Tibial nerve (tissue), 4 donors: ENCODE measurements at places on chromosomes 2 and 18. TPM values are rescaled to one million over a fixed set of nuclear protein-coding genes. Genes with fewer than 3 reads are reported as not detected.

DNA sequence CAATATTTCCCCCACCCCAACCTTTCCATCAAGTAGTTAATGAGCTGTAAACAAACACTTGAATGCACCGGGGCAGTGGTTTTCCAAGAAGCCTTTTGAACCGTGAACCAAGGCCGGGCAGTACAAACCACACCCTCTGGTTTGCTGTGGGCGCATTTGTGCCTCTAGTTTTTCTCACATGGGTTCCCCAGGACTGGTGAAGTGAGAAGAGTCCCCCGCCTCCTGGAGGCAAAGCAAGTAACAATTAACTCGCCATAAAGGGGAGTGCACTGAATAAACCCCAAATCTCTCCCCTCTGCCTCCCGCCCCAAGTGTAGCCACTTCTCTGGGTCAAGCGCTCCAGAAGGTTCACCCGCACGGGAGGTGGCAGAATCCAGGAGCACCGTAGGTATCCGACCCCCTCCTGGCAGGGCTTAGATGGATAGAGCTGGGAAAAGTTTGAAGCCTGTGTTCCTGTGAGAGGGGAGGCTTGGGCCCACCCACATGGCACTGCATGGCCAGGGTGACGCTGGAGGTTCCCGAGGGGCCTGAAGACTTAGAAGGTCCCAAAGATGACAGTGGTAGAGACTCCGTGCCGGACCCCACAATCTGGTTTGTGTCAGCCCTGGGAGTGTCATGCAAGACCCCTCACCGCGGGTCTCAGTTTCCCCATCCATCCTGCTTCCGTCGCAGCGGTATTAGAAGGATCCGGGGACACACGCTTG is 182.2 kb downstream of the SMAD2 start:
- DNase-seq = no peak

- no peak for DNase-seq
These were observed 295.0 kb upstream of the SPRED2 start for GRCh38 chr2:65727381-65727780.

DNA sequence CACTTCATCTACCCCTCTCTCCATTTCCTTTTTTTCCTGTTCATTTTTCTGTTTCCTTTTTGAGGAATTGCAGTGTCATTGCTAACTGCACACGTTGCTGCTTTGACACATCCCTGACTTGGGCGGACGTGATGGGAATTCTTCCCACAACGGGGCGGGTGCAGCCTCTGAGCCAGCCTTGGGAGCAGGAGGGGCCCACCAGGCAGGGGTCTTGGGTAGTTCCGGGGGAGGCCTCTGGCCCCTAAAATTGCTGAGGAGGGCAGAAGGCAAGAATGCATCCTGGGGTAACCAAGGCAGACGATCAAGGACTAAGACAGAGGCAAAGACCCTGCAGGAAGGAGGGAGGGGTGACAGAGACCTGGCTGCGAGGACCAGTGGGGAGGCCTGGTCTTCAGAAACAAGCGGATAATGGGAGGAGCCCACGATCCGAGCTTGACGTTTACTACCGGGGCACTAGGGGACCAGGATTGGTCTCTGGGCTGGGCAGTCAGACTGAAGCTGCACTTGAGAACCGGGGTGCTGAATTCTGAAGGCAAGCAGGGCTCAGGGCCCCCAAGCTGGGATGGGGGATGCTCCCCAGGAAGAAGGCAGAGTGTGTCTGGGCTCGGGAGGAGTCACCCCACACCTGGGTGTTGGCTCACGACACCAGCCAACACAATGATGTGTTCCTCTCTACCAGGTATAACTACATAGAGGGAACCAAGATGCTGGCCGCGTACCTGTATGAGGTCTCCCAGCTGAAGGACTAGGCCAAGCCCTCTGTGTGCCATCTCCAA is 14.8 kb upstream of the CNDP1 start:
- DNase-seq = no peak

- no peak for DNase-seq
These were observed 6.7 kb downstream of the DSEL start for GRCh38 chr18:67509741-67510391.

- no peak for DNase-seq
These were observed 258.1 kb downstream of the CTNNA2 start for GRCh38 chr2:79770926-79771325.

DNA sequence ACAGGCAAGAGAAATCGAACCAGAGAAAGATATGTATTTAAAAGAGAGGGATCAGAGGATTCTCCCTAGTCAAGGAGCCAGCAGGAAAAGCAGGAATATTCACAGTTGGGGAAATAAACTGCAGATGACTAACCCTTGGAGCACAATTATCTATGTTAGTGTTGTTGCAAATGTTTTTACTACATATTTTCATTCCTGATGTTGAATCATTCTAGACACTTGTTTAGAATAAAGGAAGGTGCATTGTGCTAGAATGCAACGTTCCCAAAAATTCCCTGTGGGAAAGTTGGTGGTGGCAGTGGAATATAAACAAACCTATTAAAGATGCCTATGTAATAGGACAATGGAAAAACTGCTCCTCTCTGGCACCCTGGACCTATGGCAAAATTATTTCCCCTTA is 63.3 kb downstream of the DTNA start:
- DNase-seq = no peak

- no peak for DNase-seq
These were observed 286.8 kb downstream of the MYCN start for GRCh38 chr2:16226943-16227664.

DNA sequence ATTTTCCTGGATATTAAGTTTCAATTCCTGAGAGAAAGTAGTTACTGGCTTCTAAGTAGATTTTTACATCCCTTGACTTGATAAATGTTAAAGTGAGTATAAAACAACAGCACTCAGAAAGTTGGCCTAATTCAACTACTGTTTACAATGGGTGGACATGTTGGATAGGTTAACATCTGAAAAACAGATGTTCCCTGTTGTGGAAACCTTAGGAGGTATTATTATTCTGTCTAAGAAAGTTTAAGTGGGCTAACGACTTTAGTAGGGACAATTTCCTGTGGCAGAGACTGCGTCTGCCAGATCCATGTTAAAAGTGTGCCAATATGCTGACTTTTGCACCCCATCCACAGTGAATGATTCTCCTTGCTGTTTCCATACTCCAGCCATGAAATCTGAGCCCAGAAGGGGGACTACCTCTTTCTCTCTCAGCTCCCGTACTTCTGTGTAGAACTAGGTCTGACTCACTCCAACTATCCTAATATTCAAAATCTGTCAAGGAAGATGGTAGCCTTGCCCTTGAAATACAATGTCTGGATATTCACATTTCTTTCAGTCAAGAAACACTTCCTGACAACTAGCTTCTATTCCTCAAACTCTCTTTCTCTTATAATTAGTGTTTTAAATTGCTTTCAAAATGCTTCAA is 327.5 kb upstream of the HNRNPA3 start:
- DNase-seq = no peak

DNA sequence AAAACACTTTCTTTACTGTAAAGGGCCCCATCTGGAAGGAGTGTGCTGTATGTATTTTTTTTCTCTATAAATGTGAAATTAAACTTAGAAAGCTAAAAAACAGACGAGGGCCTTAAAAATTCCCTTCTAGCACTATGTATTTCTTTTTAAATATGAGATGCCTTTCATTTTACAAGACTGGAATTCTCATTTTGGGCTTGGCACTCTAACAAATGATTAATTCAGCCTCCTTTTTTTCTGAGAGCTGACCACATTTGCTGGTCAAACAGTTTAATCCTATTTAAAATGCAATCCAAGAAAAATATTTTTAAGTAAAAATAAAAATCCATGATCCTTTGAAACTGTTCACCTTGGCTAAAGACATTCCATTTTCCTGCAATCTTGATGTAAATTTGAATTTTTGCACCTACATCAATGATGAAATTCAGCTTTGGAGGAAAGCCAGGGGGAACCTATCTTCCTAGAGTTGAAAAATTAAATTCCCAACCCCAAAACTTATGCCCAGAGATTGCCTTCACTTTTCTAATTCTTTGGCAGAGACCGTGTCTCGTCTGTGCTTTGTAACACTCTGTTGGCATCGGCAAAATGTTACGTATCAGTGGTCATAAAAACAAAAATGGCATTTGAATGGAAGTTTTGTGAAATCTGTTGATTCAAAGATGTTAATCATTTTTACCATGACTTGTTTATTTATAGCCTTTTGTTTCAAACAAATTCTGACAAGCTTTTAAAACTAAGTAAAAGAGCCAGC is 284.5 kb downstream of the ZNF521 start:
- no peak for DNase-seq

GRCh38 chr2:174595116-174595809 is 2.3 kb downstream of the WIPF1 start:
- no peak for DNase-seq

- no peak for DNase-seq
These were observed 10.4 kb upstream of the GALNT1 start for GRCh38 chr18:35571138-35571537.

DNA sequence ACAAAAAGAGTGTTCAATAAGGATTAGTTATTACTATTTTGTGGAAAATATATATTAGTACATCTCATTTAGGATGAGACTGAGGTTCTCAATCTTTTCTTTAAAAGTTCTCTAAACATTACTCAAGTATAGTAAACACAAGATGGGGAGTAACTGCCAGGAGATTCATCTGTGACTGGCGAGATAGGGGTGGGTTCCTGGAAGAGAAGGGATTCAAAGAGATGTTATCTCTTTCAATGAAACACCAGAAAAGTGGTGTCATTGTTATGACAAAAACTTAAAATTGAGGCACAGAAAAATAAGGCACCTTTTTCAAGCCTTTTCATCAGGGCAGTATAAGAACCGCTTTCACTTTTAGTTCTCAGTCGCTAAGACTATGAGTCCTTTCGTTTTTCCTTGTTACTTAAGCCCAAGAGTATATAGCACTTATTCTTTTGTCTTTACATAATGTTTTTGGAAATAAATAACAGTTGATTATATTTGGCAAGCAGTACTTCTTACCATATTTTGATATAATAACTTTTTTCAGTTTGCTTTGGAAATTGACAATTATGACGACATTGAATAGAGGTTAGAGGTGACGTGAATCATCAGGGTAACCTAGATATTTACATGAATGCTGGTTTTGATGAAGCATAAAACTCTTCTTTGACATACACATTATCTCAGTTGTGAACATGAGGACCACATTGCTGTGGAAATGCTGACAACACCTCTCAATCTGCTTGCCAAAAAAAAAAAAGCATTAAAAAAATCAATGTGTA is 393.9 kb upstream of the TCF4 start:
- DNase-seq = no peak

- no peak for DNase-seq
These were observed 6.6 kb upstream of the CAB39 start for GRCh38 chr2:230706053-230706521.

DNA sequence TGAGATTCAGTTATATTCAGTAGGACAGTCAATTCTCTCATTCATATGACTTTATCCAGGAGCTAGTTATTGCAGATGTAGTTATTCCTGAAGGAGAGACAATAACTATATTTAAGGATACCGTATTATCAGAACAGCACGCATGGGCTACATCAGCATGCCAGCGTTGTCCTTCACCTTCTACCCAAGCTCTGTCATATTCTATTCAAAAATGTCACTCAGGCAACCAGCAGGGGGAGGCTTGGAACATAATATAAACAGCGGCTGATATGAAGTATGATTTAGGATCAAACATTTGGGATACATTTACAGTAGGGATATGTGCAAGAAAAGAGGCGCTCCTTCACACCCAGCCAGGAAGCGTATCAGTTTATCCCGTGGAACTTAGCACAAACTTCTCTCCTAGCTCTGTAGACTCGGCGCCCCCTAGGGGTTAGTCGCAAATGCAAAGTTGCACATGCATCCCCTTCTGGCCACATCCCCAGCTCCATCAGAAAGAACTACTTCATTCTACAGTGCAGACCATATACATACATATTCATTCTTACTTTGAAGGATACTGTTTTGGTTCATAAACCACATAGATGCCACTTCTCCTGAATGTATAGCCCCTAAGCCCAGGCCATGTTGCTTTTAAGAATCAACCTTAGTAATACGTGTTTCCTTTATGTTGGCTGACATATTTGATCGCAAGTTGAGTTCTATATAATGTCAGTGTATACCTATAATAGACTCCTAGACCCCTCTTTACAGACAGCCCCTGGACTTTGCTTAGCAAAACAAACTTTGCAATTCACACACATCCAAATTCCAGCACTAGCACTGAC is 759.4 kb downstream of the ADCYAP1 start:
- DNase-seq = peak; percentile 19

Gene C2orf92
- 65.1 TPM for total RNA-seq

Gene NT5C1B
- total RNA-seq = not detected

Gene EMX1
- not detected for total RNA-seq

Gene NGEF
- 20.2 TPM for total RNA-seq

Gene THSD7B
- 11.8 TPM for total RNA-seq

Gene C2orf78
- not detected for total RNA-seq

Gene RNU2-63P
- total RNA-seq = not detected

Gene MDH1B
- total RNA-seq = 0.63 TPM

Gene CACNB4
- 4.5 TPM for total RNA-seq

Gene RIT2
- not detected for total RNA-seq

Gene CCDC148
- 2.5 TPM for total RNA-seq

Gene GPN1
- total RNA-seq = 22.2 TPM

Gene IL1RL1
- total RNA-seq = 7.6 TPM

Gene M1AP
- not detected for total RNA-seq

Gene RTP5
- not detected for total RNA-seq

Gene ABCG8
- total RNA-seq = not detected
